Fibroblast of pulmonary artery (primary cell): ENCODE measurements at places on chromosomes 5 and 9.
A peak's percentile ranks its signal among the peaks of the same experiment; 100 is the strongest.

- no peak for DNase-seq
Observed at GRCh38 chr5:123094237-123094918, 5.3 kb downstream of the PRDM6 start.

GRCh38 chr9:29214690-29215253 is 1641.5 kb upstream of the C9orf72 start:
- DNase-seq, result no peak

- DNase-seq, result no peak
Observed at GRCh38 chr9:121717141-121717991, 65.9 kb downstream of the DAB2IP start.

GRCh38 chr5:72572236-72572765 is 65.1 kb upstream of the ZNF366 start:
- DNase-seq, result no peak

GRCh38 chr5:35830587-35830986 is 26.1 kb upstream of the IL7R start:
- no peak for DNase-seq

DNA sequence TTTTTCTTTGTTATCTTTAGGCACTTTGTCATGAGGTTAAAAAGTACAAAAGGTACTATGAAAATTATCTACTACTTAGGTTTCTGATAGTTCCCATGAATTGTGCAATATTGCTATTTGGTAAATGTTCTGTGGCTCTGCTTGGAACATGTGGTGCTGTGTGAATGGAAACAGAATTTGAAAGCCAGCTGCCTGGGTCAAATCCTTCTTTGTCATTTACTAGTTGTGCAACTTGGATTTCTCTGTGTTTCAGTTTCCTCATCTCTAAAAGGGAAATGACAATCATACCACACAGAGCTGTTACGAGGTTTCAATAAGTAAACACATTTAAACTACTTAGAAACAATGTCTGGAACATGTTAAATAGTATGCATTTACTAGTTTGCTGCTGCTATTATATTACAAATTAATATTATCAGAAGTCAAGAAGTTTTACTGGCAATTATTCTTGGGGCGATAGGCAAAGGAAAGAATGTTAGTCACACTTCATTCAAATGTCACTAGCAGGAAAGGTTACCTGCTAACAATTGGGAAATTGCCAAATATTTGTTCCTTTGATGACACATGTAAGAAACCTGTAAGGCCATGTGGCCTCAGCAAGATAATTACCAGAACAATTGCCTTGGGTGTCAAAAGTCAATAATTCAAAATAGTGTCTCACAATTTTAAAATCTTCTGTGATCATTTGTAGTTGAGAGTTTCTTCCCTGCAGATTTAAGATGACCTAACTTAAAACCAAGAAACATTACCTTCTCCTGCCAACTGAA is 184.8 kb downstream of the KIAA0825 start:
- DNase-seq, result peak; percentile 97

DNA sequence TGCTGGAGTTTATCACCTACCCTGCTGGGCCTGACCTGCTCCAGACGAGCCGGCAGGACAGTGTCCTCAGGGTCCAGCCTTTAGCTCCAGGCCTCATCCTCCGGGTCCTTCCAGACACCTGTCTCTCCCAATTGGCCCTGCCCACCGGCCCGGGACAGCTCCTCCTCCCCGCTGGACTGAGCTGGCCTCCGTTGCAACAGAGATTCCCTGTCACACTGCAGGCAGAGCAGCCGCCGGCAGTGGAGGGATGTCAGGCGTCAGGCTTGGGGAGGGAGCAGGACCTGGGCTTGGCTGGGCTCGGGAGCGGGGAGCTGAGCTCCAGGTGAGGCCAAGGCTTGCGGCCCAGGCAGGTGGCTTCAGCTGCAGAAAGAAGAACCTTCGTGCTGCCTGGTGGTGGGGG is 1.7 kb downstream of the KCNT1 start:
- DNase-seq, result no peak

DNA sequence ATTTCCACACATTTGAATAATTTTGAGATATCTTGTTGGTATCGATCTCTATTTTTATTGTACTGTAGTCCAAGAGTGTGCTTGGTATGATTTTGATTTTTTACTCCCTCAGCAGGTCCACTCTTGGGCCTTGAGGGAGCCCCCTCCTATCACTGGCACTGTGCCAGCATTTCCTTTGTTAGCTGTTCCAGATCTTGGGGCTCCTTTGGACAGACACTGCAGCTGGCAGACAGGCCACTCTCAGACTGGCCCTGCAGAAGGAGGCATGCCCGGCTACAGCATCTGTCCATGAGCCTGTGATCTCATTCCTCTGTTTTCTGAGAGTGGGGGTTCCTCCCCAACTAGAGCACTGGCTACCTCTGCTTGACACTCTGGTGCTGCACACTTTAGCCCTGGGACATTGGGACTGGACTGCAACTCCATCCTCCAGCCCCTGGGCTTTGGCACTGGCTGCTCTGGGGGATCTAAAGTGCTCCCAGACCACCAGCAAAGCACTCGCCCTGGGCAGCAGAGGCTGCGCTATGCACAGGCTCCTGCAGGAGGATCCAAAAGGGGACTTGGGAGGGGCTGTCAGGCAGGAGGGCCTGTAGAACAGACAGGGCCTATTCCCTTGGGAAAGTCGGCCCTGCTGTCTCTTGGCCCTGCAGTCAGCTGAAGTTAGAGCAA is 271.3 kb upstream of the DMAC1 start:
- DNase-seq, result no peak

DNA sequence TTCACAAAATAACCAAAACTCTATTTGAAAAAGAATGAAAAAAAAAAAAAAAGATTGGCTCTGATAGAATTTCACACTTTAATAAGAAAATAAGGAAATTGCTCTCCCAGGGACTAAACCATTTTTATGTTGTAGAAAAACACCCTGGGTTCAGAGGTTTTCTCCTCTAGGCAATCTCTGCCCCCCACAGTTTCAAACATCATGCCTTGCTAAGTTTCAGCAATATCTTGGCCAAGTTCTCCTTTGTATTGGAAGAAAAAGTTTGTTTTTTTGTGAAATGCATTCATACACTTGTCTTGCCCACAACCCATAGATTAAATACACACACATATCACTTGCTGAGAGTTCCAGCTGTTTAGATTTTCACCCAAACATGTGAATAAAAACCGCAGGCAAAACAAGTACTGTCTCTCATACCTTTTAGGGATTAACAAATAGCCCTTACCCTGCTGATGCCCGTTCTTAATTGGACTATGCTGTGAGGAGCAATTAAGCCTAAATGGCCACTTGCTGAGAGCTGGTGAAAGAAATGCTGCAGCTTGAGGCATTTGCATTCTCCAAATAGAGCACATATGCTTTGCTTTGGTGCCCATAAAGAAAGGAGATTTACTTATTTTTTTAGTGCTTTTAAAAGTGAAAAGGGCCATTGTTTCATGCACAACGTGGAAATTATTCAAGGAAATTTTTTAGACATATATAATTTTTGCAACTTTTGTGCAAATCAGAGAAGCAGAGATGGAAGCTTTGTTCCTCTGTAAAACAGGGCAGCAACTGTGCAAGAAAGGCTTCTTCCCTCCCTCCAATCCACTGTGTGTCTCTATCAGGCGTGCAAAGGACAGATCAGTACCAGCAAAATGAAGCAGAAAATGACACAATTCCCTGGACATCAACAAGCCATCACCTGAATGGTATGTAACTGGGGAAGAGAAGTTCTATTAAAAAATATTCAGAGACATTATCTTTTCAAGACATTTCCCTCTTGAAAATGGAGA is 262.4 kb upstream of the KIF2A start:
- DNase-seq, result no peak

DNA sequence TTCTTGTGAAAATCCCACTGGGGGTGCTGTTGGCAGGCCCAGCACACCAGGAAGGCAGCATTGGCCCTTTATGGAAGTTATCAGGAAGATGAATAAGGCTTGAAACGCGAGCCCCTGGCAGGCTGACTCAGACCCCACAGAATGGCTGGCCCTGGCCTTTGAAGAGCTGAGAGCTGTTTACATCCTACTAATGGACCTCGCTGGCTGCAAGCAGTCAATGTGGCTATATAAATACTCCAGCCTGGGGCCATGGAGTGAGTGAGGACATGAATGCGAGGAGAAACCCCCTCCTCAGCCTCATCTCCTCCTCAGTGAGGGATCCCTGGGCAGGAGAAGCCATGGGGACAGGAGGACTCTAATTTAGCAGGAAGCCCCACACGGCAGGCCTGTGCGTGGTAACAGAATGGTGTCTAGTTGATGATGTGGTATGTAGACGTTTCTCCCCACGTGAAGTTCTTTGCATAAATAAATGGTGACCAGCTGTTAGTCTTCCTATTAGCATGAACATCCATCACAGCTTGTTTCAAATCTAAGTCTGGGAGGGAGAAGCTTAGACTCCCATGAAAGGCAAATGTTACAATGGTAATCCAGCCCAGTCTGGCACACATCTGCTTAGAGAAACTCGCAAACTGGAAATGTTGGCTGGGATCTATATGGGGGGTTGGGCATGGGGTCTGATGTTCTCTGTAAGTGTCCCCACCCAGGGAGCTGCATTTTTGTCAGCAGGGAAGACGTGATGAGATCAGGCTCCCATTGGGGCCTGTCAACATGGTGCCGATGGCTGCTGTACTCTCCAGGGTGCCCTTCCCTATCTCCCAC is 175.1 kb upstream of the PITX1 start:
- DNase-seq, result peak; percentile 93

DNA sequence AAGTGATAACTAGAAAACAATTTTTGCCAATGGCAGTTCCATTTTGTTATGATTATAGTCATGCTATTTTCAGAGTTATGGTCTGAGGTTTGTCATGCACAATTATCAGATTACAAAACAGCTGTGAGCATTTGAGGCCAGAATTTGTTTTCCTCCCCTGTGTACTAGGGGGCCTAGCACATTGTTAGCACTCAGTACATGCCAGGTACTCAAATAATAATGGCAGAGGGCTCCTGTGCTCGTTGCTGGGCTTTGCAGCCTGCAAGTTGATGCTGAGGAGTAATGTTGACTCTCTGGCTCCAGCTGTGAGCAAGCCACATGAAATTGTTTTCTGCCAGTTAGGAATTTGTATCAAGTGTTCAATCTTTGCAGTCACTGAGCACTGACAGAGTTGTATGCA is 6.9 kb downstream of the DNAI1 start:
- DNase-seq, result no peak

- no peak for DNase-seq
Observed at GRCh38 chr5:89168766-89169165, 285.8 kb upstream of the MEF2C start.

DNA sequence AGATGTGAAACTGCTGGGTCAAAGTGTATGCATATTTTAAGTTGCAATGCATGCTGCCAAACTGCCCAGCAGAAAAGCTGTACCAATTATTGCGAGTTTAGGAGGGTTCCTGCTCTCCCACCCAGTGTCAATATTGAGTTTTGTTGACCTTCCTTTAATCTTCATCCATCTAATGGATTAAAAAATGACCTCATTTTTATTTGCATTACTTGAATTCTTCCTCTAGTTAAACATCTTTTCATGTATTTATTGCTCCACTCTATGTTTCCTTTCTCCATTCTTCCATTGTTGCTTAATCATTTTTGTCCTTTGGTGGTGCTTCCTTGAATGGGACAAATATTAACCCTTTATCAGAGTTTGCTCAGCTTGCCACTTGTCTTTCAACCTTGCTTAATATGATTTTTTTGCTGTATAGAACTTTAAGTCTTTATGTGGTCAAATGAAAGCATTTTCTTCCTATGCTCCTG is 32.4 kb downstream of the TLE1 start:
- DNase-seq, result peak; percentile 18

- DNase-seq, result no peak
Observed at GRCh38 chr9:113151696-113152630, 1.2 kb downstream of the SLC31A2 start.

GRCh38 chr5:113450462-113450861 is 15.7 kb upstream of the TSSK1B start:
- DNase-seq, result peak; percentile 11

- no peak for DNase-seq
Observed at GRCh38 chr5:1165864-1166263, 35.5 kb upstream of the SLC6A19 start.

GRCh38 chr9:108857572-108857971 is 1.8 kb upstream of the ACTL7B start:
- DNase-seq, result no peak

GRCh38 chr5:14204785-14205321 is 61.7 kb downstream of the TRIO start:
- peak; percentile 94 for DNase-seq

- DNase-seq, result peak; percentile 18
Observed at GRCh38 chr9:31608416-31608815, 776.0 kb upstream of the ACO1 start.

GRCh38 chr5:53333160-53333559 is 147.3 kb upstream of the FST start:
- DNase-seq, result peak; percentile 71

GRCh38 chr9:8292657-8293056 is 493.1 kb upstream of the DMAC1 start:
- DNase-seq, result no peak

GRCh38 chr5:90326995-90327394 is 82.6 kb downstream of the CETN3 start:
- no peak for DNase-seq

DNA sequence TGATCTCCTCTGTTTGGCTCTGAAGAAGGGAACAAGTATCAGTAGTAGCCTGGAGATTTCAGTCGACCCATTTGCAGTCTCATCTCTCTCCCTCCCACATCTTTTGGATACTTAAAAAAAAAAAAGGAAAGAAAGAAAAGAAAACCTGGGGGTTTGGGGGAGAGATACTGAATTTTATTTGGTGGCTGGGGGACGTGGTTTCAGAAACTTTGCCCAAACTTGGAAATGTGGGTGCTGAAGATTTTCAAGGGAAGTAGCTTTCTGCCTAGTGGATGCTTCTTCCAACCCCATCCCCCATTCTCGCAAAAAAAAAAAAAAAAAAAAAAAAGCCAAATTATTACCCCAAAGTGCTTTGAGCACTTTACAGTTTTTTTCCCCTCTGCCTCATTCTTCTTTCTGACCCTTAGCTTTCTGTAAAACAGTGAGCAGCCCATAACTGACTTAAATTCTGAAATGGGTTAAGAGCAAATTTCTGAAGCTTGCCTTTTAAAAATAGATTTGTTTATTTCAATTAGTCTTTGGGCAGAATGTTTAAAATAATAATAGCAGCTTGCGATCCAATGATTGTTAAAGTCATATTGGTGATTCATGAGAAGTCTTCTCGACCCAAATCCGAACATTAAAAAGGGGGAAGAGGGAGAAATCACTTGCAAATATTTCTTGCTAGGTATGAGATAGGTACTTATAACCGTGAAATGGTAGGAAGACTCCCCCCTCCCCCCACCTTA is 894 bp downstream of the FST start:
- DNase-seq, result peak; percentile 30

- no peak for DNase-seq
Observed at GRCh38 chr5:135576075-135576599, 2.7 kb downstream of the CXCL14 start.

GRCh38 chr9:100575765-100576386 is 2.0 kb upstream of the CAVIN4 start:
- peak; percentile 50 for DNase-seq

GRCh38 chr5:107296572-107296971 is 374.2 kb downstream of the EFNA5 start:
- DNase-seq, result no peak

DNA sequence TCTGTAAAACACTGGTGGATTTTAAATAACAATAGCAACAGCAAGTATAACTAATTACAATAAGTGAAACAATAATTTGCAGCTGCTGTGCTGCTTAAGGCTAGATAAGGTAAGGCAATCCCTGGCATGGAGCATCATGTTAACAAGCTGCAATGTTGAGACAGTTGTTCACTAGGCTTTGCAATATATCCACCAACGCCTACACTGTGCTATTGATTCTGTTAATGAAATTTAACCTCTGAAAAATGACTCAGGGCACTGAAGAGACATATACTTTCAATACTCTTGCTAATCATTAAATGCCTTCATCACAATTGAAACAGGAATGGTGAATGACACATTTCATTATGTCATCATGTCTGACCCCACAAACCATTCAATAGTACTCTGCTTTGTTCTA is 255.0 kb downstream of the EFNA5 start:
- DNase-seq, result no peak
